Cerebellar cortex (tissue), 1 donor: ENCODE measurements at places on chromosomes 1 and 21.

- DNase-seq = no peak
These were observed 4.7 kb upstream of the PCSK9 start for GRCh38 chr1:55034476-55035133.

DNA sequence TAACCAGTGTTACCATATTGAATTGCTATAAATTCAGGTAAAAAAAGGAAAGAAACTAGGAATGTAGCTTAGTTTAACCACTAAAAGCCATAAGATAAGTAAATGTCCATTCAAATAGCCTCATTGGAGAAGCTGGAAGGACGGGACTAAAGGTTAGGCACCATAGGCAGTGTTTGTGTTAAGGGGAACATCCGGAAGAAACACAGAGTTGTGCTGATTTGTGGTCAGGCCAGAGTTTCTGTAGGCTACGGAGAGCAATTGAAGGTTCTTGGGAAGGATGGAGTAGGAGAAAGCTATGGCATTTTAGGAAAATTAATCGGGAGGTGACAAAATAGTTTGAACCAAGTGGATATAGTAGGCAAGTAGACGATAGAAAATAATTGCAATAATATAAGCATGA, 1.3 kb upstream of the KCNJ10 start:
- no peak for DNase-seq

DNA sequence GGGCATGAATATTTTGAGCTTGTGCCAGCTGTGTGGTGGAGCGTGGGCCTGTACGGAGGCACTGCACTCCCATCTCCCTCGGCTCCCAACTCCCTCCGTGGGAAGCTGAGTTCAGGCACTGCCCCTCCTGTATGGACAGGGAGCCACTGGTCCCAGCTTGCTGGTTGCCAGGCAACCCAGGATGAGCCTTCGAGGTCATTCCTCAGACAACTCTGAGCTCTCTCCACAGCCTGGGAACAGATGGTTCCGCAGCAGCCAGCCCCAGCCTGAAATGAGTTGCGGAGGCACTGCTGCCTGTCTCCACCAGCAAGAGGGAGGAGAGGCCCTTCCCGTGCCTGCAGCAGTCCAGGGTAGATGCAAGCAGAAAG, 58.4 kb upstream of the TENT5B start:
- DNase-seq = peak; percentile 96

DNA sequence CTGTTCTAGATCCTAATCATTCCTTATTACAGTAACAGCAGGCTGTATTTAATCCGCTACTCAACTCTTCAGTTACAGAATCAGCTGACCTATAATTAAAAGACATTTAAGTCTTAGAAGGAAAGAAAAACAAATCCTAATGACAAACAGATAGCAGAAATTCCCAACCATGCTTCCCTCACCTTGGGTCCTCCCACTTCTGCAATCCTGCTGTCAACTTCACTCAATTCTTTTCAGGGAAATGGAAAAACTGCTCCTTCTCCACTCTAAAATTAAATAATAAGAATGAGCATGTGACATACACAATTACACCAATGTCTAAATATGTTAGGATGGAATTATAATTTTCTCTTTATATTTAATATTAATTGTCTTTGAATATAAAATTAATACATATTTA, 182.6 kb upstream of the LYPLAL1 start:
- no peak for DNase-seq

GRCh38 chr1:168709405-168710363, 19.3 kb downstream of the DPT start:
- DNase-seq = no peak

DNA sequence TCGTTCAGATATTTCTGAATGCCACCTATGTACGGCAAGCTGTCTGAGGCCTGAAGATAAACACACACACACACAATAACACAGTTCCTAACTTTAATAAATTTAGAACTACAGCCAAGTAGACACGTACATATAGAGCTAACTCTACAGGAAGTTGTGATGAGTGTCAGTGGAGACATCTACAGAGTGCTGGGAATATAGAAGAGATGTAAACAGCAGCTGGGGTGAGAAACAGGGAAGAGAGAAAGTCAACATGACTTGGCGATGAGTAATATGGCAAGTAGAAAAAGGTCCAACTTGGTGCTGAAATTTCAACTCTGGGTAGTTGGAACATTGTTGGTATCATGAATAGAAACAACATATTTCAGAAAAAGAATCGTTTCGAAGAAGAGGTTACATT, 206.5 kb downstream of the ZP4 start:
- DNase-seq = no peak

DNA sequence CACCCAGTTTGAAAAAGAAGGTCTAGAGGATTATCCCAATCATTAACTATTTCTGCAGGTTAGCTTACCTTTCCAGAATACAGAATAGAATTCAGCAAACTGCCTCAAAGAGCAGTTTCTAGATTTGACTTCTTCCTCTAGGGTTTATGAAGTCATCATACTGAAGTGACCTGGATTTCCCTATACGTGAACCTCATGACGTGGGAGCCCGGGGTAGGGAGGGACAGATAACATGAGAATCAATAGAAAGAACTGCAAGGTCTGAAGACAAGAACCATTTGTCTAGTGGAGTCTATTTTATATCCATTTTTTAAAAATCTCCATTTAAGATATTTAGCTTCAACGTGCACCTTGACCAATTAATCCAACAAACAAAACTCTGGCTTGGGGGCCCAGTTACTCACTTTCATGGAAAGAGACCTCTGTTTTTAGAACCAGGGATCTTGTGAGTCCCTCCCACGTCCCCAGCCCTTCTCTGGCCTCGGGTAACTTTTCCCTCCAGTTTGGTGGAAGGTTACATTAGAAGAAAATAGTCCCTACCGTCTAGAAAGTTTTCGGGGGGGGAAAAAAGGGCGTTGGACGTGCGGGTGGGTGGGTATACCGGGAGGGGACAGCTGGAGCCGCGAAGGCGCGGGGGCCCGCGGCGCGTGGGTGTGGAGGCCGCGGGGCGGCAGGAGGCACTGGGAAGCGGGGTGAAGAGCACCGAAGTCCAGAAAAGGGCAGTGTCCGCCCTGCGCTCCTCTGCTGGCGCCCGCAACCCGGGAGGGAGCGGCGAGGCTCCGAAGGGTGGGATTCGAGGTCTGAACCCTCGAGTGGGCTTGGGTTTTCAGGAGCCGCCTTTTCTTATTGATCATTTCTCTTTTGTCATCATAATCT, 13.8 kb upstream of the POGZ start:
- DNase-seq = peak; percentile 22

- no peak for DNase-seq
These were observed 625.2 kb downstream of the SMYD3 start for GRCh38 chr1:245881767-245882391.

GRCh38 chr1:202976633-202977032, 9.6 kb upstream of the CYB5R1 start:
- DNase-seq = no peak

DNA sequence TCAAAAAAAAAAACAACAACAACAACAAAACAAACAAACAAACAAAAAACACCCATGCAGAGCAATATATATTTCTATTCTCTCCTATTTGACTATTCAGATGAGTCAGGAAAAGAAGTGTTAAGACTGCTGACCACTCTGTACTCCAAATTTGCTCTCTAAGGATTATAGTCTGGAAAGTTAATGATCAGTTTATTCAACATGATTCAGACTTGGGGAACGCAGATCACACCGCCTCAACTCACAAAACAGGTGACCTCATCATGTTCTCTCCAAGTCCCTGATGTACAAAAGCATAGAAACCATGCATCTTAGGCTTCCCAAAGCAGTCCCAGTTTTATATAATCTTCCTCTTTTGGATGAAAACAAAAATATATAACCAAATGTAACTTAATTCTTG, 51.9 kb upstream of the PRRC2C start:
- no peak for DNase-seq

- DNase-seq = no peak
These were observed 52.6 kb upstream of the ASB17 start for GRCh38 chr1:75984781-75985180.

GRCh38 chr21:16137106-16137505, 407.3 kb downstream of the USP25 start:
- no peak for DNase-seq

- DNase-seq = no peak
These were observed 2.2 kb upstream of the KRTAP10-4 start for GRCh38 chr21:44571296-44571695.

DNA sequence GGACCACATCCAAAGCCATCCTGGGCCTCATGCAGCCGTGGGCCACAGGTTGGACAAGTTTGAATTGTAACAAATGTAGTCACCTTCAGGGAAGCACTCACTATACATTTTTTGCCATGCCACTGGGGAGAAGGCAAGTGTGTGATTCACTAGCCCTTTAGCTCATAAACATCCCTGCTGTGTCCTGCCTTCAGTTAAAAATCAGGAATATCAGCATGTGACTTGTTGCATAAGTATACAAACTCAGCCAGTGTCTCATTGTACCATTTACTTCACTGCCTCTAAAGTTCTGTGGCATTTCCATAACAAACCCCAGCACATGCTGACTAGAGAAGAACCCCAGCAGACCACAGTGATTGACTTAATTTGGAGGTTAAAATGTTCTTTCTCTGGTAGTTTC, 142.0 kb upstream of the C1orf105 start:
- no peak for DNase-seq

DNA sequence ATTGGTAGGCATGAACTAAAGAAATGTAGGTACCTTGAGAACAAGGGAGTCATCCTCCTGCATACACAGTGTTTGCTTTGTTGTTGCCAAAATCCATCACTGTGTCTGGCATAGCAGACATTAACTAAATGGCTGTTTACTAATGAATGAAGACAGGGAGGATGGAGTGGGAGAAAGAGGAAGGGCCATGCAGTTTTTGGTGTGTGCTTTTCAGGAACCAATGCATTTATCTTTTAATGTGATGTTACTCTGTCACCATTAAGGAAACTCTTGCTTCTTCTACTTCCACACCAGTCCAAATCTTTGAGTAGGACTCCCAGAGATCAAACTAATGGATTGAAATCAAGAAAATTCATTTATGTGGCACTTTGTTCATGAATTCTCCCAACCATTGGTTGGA, 55.6 kb upstream of the DUSP10 start:
- no peak for DNase-seq

- no peak for DNase-seq
These were observed 60.7 kb downstream of the MORN1 start for GRCh38 chr1:2330519-2331199.

DNA sequence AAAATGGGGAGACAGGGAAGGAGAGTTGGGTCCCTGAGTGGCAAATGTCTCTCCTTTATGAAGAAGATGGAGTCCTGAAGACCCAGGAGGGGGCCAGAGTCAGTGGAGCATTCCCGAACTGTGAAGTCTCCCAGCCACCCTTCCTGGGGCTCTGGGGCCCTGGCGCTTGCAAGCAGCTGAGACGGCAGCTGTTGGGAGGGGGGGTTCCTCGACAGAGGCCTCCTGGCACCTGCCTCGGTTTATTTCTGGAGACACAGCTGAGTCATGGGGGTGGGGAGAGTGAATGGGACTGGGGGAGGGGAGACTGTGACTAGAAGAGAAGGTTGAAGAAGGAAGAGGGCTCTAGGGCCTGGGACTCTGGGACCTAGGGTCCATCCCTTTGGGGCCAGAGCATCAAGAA, 14.0 kb downstream of the NES start:
- DNase-seq = no peak

GRCh38 chr1:60765204-60765603, 317.2 kb upstream of the NFIA start:
- DNase-seq = peak; percentile 10

DNA sequence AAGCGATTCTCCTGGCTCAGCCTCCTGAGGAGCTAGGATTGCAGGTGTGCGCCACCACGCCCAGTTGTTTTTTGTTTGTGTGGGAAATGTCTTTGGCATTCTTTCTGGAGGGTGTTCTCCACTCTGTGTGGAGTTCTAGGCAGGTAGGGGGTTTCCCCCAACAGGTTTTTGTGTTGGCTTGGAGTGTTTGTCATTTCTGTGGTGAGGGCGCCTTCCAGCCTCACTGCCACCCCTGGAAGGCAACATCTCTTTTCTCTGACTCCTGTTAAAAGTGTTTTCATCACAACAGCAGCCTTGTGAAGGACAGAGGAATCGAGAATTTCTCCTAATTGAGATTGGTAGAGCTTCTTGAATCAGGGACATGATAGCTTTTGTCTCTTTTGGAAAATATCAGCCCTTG, 69.7 kb downstream of the PRKCZ start:
- no peak for DNase-seq

- DNase-seq = no peak
These were observed 59.7 kb downstream of the MIER1 start for GRCh38 chr1:66984491-66984890.

GRCh38 chr1:112599477-112599876, 19.5 kb downstream of the ST7L start:
- DNase-seq = no peak

- peak; percentile 85 for DNase-seq
These were observed 110.3 kb downstream of the TIAM1 start for GRCh38 chr21:31233711-31234110.

GRCh38 chr1:218459878-218460711, 115.0 kb downstream of the TGFB2 start:
- peak; percentile 22 for DNase-seq

DNA sequence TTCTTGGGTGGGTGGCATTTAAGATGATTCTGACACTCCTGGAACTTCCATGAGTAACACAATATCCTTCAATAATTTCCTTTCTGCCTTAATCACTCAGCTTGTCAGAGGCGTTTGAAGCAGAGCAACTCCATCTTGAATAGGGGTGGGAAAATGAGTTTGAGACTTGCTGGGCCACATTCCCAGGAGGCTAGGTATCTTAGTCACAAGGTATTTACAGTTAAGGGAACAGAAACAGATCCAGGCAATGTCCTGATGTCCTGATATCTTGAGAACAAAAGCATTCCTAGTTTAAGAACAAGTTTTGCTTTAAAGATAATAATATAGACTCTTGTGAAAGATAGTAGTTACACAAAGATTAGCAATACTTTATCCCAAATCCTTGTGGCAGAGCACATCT, 76.6 kb upstream of the KIAA0040 start:
- no peak for DNase-seq

DNA sequence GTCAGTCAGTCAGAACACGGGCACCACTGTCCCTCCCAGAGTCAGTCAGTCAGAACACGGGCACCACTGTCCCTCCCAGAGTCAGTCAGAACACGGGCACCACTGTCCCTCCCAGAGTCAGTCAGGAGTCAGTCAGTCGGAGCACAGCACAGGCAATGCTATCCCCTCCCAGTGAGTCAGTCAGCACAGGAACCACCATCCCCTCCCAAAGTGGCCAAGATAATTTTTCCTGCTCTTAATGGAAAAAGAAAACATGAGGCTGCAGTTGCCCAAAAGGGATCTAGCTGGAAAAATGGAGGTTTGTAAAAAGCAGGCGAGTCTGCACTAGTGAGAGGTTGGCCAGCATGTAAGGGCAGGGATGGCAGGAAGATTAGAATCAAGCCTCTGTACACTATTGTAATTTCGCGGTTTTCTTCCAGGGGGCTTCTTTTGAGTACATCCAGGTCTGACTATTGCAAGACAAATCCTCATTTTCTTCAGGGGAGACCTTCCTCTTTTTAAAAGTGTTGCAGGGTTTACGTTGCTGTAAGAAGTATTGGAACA, 213.8 kb downstream of the SIPA1L2 start:
- DNase-seq = no peak

DNA sequence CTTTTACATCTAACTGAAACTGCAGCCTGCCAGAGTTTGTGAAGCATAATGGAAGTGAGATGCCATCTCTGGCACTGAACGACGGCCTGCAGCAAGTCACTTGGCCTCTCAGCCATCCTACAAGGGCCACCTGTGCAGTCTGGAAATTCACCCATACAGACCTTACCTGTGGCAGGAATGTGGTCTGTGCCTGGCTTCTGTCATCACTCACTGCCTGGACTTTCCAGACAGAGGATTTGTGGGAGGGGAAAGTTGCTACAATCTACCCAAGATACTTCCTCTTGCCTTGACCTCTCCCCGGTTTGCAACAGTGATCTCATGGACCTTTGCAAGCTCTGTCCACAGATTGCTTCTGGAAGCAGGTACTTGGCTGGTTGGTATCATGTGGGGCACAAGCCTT, 58.4 kb upstream of the ATP1B1 start:
- DNase-seq = no peak
